NCI-H2107 (cell line): ENCODE measurements at places on chromosomes 5 and 9.

GRCh38 chr9:83434254-83434653 is 103.9 kb downstream of the FRMD3 start:
- DNase-seq: no peak

- no peak for DNase-seq
Observed at GRCh38 chr5:135246605-135246922, 152.5 kb downstream of the MACROH2A1 start.

DNA sequence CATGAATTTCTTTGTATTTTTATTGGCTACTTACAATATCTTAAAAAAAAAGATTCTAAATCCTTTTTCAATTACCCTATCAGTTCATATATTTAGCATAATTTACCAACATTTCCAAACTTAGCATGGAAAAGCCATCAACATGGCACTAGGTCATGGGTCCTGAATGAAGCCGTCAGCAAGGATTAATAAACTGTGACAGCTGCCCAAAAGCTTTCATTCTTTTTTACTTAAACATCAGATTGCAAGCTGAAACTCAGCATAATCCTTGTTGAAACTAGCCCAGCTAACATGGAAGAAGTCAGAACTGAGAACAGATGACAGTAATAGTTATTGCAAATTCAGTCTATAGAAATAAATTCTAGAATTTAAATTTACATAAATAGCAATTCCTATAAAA is 209.8 kb downstream of the ADAMTS6 start:
- no peak for DNase-seq

DNA sequence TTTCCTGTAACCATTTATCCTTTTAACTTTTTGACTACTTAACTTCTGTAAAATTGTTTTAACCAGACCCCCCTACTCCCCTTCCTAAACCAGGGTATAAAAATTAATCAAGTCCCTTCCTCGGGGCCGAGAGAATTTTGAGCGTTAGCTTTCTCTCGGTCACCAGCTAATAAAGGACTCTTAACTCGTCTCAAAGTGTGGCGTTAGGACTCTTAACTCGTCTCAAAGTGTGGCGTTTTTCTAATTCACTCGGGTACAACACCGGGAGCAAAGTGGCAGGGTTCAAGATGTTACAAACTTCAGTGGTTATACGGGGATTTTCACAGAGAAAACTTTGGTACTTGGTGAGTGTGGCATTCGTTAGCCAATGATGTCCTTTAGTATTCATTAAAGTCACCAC is 39.7 kb upstream of the PPP1R26 start:
- DNase-seq: no peak

GRCh38 chr9:35980289-35981011 is 22.5 kb upstream of the OR2S2 start:
- DNase-seq: no peak

- peak; percentile 24 for DNase-seq
Observed at GRCh38 chr5:7856855-7857254, 5.9 kb upstream of the CFAP90 start.

DNA sequence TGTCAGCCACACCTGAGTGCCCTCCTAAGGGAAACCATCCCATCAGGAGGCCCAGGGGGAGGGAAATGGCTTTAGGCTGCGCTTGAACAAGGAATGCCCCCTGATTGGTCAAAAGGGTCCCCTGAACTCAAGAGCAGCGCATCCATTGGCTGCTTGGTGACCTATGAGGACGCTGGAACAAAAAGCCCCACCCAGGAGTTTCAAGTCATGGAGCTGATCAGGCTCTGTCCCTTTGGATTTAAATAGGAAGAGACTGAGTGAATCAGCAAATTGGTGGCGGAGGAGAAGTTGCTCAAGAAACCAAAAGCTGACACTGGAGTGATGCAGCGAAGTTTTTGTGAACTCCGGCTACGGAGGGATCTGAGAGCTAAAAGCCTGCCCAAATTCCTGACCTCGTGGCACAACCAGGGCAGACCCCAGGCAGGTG is 66.7 kb downstream of the SMIM23 start:
- no peak for DNase-seq

- DNase-seq: no peak
Observed at GRCh38 chr5:5882706-5883105, 460.2 kb downstream of the ICE1 start.
